HS-5 (cell line): ENCODE measurements at places on chromosomes 3 and 15.

DNA sequence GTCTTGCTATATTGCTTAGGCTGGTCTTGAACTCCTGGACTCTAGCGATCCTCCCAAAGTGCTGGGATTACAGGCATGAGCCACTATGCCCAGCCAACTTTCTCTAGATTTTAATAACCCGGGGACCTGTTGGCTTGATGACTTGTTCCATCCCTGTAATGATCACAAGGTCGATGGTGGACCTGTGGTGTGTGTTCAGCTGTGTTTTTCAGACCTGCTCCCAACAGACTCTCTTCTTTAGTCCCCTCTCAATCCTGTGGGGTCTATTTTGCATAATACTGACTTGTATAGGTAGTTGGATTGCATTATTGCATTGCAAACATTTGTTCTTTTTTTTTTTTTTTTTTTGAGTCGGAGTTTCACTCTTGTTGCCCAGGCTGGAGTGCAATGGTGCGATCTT is 1.9 kb downstream of the MAP2K1 start:
- no peak for DNase-seq

DNA sequence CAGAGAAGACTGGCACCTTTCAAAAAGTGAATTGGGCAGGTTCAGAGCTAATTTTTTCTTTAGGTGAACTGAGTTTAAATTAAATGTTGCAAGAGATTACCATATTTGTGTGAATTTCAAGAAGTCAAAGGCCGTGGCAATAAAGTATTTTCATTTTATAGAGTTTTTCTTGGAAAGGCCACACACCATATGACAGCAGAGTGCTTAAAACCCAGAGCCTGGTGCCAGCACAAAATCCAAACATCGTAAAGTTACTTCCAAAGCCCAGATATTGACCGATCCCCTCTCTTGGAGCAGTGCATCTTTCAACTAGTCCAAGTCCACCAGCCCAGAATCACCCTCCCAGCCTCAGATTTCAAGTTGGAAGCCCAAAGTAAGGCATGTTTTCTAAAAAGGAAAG is 164.5 kb downstream of the VGLL4 start:
- DNase-seq: no peak

DNA sequence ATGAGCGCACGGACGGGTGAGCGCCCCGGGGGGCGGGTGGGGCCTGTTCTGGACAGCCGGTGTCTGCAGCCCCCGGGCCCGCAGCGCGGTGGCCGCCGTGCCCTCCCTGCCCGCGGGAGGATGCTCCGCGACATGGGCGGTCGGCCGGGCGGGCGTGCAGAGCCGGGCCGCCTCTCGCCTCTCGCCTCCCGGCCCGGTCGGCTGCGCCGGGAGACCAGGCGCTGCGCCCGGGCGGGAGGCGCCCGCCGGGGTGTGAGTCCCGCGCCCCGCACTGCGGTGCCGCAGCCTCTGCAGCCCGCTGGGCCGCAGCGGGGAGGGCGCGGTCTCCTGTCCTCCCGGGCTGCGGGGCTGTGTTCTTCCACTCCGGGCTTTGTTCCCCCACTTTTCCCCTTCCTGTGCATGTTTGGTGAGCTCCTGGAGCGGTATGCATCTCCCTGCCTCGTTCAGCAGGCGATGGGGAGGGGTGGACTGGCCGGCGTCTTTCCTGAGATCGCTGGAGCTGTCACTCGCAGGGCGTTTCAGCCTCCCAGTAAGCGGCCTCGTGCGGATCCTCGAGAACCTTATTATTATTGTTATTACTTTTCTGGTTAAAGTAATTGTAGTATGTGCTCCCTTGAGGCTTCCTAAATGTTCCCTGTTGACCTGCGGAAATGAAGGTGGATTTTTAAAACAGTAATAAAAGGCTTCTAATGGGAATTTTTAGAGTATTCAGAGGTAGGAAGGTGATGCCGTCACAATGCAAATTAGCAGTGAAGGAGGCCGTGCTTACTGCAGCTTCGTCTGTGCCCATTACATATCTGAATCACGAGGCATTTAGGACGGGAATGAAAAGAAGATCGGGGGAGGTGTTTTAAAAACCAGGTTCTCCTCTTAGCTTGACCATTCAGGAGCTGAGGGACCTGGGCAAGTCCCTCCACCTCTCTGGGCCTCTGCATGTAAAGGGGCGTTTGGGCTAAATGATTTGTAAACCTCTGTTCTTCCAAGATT is 593 bp downstream of the TMOD2 start:
- no peak for DNase-seq

GRCh38 chr15:59528961-59529402 is 82.6 kb upstream of the GCNT3 start:
- DNase-seq: peak; percentile 63

GRCh38 chr3:134677196-134677986 is 26.6 kb upstream of the KY start:
- no peak for DNase-seq

GRCh38 chr3:32913790-32914446 is 37.5 kb upstream of the CCR4 start:
- no peak for DNase-seq

DNA sequence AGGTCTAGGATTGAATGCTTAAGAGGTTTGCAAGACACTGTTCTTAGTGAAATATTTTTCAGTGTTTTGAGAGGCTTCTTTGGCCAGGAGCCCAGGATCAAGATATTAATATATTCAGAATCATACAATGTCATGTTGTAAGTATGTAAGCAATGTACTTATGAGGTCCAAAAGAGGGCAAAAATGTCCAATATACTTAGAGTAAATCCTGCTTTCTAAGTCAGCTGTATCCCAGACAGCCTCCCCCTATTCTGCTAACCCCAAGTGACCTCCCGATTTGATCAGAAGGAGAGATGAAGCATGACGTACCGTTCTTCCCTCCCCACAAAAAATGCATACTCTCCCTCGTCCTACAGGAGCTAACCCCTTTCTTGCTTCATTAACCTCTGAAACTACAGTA is 70.9 kb downstream of the CHAC1 start:
- peak; percentile 43 for DNase-seq

DNA sequence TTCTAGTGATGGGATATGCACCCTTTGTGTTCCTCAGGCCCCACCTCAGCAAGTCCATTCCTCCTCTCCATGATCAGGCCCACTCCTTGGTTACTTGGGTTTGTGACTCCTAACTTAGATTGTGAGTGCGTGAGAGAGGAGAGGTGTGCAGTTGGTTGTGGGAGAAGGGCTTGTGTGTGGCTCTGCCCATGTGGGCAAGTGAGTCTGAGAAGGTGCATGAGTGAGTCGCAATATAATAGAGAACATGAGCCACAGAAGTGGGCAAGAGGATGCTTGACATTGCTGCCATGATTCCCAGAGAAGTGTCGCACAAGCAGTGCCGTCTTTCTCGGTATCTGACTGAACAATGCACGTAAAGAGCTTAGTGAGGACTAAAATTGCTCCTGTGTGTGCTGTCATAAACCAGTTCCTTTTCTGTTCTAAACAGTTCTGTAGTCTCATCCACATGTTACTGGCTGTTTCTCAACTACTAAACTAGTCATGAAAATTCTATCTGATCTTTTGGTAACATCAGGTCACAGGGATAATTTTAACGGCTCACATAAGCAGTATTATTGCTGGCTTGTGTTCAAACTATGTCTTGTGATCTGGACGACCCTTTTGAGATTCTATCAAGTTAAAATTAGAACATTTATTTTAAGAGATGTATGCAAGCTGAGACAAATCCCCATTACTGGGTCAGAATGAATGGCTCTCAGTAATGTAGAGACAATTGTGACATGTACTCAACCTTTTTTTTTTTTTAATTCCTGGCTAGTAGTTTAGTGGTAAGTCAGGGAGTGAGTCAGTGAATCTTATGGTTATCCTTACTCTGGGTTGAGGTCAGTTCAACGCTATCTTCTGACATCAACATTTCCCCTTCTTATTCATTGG is 25.6 kb downstream of the GYG1 start:
- peak; percentile 90 for DNase-seq
